ENCODE measurements at places on chromosomes 1 and 21.

- peak; percentile 70 for DNase-seq
Measured at GRCh38 chr1:153977250-153978240, at the start of gene JTB. JTB (minus strand) TSS chr1:153977674; CDS start chr1:153977252, 422 bp downstream.

DNA sequence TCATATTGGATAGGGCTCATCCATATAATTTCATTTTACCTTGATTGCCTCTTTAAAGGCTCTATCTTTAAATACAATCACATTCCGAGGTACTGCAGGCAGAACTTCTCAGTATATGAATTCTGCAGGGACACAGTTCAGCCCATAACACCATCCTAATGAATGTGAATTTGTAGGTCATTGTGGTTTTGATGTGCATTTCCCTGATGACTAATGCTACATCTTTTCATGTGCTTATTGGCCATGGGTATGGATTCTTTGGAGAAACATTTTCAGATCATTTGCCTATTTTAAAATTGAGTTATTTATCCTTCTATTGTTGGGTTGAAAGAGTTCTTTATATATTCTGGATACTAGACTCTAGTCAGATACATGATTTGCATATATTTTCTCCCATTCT is 9.6 kb upstream of the RPS6KC1 start:
- no peak for DNase-seq

- DNase-seq: no peak
Measured at GRCh38 chr1:175984813-175985212, 222.3 kb downstream of the COP1 start.

DNA sequence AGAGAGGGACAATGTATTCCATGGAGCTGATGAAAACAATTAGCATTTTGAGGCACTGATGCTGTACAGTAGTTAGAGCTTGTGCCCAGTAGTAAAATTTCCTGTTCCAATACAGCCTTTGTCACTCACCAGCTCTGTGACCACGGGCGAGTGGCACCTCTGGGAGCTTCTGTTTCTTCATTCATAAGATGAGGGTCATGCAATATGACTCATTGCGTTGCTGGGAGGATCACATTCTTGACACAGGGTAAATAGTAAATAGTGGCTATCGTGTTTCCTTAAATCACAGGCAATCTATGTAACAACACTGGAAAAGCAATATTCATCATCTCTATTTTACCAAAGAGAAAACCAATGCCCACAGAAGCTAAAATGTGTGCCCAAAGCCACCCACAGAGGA is 4.5 kb upstream of the LRRC52 start:
- no peak for DNase-seq

DNA sequence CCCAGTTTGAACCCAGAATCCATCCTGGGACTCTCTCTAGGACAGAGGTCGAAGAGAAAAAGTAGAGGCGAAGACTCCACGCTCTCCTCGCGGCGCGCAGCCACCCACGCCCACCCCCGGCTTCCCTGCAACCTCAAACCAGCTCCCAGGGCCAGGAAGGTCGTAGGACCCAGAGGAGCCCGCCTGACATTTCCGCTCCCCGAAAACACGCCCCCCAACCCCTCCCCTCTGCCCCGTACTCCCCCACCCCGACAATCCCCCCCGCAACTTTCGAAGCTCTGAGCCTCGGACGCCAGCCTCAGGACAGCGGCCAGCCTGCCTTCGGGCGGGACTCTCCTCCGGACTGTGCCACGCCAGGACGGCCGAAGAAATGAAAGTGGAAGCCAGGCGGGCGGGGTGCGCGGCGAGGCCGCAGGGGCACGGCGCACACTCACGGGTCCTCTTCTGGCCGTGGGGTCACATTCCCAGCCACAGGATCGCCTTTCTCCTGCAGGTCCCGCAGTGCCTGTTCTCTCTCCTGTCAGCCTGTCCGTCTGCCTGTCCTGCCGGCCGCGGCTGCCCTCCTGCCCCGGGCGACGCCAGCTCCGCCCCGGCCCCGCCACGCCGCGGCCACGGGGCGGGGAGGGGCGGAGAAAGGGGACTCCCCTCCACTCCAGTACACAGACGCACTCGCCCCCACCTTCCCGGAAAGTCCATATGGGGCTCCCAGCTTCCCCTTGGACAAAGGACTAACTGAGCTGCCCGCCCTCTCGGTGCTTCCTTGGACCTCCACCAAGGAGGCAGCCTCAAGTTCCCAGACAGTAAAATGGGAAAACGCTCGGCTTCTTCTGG is at the start of gene MOB3C:
TSS of gene MOB3C (minus strand) at position 535 of the 831 bp plus-strand sequence. CDS start 3,490 bp downstream, outside the sequence.
- DNase-seq: peak; percentile 79

GRCh38 chr1:244836584-244836983 is 1.1 kb downstream of the COX20 start:
- no peak for DNase-seq

DNA sequence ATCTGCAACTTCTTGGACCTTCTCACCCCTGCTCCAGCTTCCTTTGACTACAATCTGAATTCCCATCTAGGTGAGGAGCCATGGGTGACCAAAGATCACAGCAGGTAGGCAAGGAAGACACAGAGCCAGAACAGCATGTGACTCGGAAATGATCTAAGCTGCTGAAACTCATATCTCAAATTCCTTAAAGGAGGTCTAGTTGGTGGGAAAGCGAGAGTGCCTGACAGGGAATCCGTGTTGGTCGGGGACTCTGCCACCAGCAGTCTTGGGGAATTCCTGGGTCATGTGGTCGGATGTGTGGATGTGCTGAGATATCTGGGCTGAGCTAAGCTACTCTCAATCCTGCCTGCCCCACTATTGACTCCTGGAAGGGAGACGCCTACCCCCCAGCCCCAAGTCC is 3.2 kb upstream of the NUAK2 start:
- DNase-seq: no peak

- no peak for DNase-seq
Measured at GRCh38 chr21:41685511-41686149, 81.2 kb downstream of the RIPK4 start.
